ENCODE measurements at places on chromosomes 16 and 17.

DNA sequence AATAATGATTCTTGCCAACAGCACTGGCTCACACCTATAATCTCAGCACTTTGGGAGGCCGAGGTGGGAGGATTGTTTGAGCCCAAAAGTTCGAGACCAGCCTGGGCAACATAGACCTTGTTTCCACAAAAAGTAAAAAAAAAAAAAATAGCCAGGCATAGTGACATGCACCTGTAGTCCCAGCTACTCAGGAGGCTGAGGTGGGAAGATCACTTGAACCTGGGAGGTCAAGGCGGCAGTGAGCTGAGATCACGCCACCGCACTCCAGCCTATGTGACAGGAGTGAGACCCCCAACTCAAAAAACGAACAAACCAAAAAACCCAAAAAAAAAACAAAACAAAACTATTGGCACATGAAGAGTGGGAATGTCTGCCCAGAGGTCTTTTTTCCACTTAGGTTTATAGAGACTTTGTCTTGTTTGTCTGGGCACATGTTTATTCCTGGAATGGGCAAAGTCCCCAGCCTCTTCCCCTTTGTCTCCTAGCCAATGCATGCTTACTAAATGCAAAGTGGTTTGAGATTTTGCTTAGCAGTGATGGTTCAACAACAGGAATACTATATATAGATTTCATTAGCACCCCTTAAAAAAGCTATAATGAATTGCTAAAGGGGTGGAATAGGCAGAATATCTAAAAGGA, 25.9 kb downstream of the NMT1 start:
- no peak for DNase-seq

DNA sequence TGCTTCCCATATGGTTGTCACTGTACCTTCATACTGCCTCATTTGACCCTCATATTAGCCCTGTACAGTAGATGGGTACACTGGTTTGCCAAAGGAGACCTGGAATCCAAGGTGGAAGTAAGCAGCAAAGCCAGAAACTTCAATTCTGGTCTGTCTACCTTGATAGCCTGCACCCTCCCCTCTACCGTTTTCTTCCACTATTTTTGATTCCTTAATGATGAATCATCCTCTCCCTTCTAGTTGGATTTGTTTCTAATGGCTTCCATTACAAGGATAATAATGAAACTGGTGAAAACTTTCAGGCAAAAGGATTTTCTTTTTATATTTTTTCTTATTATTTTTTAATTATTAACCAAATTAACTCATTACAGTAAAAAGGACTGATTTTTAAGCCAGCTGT, 17.3 kb downstream of the TAC4 start:
- peak; percentile 50 for DNase-seq

DNA sequence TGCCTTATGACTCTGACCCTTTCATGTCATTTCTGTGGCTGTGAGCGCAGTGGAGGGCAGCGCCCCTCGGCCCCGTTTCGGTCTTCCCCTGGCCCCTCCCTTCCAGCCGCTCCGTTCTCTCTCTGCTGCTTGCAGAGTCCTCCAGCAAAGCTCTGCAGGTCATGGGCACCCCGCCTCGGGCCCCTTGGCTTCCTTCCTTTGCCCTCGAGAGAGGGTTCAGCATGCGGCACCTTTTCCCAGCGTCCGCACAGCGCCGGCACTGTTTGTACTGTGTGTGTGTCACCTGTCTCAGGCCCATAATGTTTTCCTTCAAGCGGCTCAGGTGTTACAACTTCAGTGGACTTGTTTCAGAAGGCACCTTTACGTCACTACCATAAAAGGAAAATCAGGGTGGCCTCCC, 98.5 kb downstream of the RAP1GAP2 start:
- DNase-seq: no peak

- no peak for DNase-seq
These were observed 62.4 kb downstream of the VMP1 start for GRCh38 chr17:59769887-59770286.

DNA sequence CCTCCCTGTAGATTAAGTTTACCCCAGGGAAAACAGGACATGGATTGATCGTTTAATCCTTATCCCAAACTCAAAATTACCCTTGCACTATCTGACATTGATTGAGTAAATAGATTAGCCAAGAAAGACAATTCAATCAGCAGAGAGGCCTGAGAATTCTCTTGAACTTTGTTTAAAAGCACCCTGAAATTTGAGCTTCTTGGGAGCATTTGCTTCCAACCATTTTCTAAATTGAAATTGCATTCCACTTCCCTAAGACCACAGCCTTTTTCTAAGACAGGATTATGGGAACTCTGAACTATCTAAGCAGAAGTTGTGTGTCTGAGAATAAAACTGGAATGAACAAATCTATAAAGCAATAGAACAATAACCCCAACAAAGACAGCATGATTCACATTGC, 76.6 kb upstream of the TNRC6A start:
- DNase-seq: no peak

All from urothelium cell line (cell line).